Breast epithelium (tissue), 4 donors: ENCODE measurements at places on chromosomes 3 and 15. TPM values are rescaled to one million over a fixed set of nuclear protein-coding genes. Genes with fewer than 3 reads are reported as not detected.

CXCR6 gene
- 4.3 TPM for total RNA-seq

DNA sequence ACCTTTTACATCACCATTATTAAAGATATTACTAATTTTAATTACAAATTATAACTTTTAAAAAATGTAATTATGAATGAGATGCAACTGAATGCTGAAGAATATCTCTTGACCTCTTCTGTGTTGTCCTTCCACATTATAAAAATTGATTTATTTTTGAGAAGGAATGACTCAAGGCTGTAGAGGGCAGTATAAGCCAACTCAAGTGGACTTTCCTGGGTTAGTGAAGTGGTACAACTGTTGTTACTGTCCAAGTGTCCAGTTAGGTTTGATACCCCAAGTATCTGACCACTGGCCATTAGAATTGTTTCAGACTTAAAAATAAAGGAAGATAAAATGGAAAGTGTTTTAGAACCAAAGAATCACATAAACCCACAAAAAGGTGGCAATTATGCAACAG, 51.9 kb downstream of the BBX start:
- DNase-seq = no peak
- no peaks in the 10 kb centered on the region for H3K4me1 ChIP-seq
- no peaks in the 10 kb centered on the region for H3K36me3 ChIP-seq
- H3K27me3 ChIP-seq = no peaks in the 10 kb centered on the region

- DNase-seq = no peak
- H3K36me3 ChIP-seq = no peaks in the 10 kb centered on the region
- no peak overlapping the region for H3K4me3 ChIP-seq
These were observed 102.8 kb upstream of the TBC1D5 start for GRCh38 chr3:17845026-17845812.

DNA sequence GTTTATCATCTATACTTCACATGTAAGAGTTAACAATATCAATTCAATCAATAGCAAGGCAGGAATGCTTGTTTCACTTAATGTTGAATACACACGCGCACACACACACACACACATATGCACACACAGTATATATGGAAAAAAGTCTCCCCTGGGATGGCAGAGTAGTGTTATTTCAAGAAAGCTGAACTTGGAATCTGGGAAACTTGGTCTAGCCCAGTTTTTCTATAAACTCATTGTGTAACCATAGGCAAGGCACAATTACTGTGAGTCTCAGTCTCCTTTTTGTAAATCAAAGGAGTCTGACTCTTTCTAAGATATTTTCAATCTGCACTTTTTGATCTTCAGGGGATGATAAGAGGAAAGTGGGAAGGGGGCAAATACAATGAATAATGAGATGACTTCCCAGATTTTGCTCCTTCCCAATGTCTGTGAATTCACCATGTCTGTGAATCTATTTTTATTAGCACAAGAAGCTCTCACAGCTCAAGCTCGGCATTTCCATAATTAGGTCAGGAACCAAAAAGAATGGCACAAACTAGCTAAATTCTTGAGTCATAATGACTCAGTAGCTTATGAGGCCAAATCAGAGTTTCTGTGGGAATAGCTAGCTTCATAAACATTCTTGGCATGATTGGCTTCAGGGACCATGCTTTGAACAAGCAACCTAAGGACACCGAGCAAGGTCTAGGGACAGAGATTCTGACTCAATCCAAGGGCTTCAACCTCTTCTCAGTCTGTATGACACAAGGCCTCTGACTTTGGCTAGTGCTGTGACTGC, 227.4 kb upstream of the DCBLD2 start:
- H3K27ac ChIP-seq = no peak overlapping the region
- no peaks in the 10 kb centered on the region for H3K4me1 ChIP-seq
- H3K27me3 ChIP-seq = no peaks in the 10 kb centered on the region
- no peak overlapping the region for H3K4me3 ChIP-seq
